Esophagus (tissue), 2 donors: ENCODE measurements at places on chromosomes 7 and 10. TPM values are rescaled to one million over a fixed set of nuclear protein-coding genes. Genes with fewer than 3 reads are reported as not detected.

The FAM25C gene
- not detected for polyA plus RNA-seq

The HDAC9 gene
- 0.69 TPM for polyA plus RNA-seq

The TMEM26 gene
- 0.02 TPM for polyA plus RNA-seq

The SNX8 gene
- 15.6 TPM for polyA plus RNA-seq

The GPER1 gene
- polyA plus RNA-seq, result 1.1 TPM

The GPR15LG gene
- polyA plus RNA-seq, result 273 TPM

The DPYSL4 gene
- 0.26 TPM for polyA plus RNA-seq

The ESYT2 gene
- 25.4 TPM for polyA plus RNA-seq

The RARRES2 gene
- polyA plus RNA-seq, result 22.6 TPM

The VENTX gene
- polyA plus RNA-seq, result 0.12 TPM

The SHTN1 gene
- 6.5 TPM for polyA plus RNA-seq

The FXYD4 gene
- polyA plus RNA-seq, result not detected

The NOD1 gene
- polyA plus RNA-seq, result 6.1 TPM

The AEBP1 gene
- 19.9 TPM for polyA plus RNA-seq

The IFIT1B gene
- polyA plus RNA-seq, result not detected

The ADCY1 gene
- polyA plus RNA-seq, result 0.12 TPM

The HIPK2 gene
- polyA plus RNA-seq, result 4.2 TPM

The CFAP58 gene
- polyA plus RNA-seq, result 0.11 TPM

The CD36 gene
- polyA plus RNA-seq, result 3.6 TPM

The GATA3 gene
- 0.45 TPM for polyA plus RNA-seq

The LRRC17 gene
- polyA plus RNA-seq, result 0.27 TPM

The NME8 gene
- 0.25 TPM for polyA plus RNA-seq

The ARF5 gene
- 230 TPM for polyA plus RNA-seq

The CALHM1 gene
- not detected for polyA plus RNA-seq

The TMEM184A gene
- polyA plus RNA-seq, result 187 TPM

The ARMH3 gene
- 13.1 TPM for polyA plus RNA-seq

The TMEM130 gene
- 0.02 TPM for polyA plus RNA-seq

The ERVW-1 gene
- polyA plus RNA-seq, result not detected

The PAPSS2 gene
- 1.7 TPM for polyA plus RNA-seq

The GDF2 gene
- polyA plus RNA-seq, result not detected

The RASA4B gene
- 4.6 TPM for polyA plus RNA-seq

The OR2A5 gene
- polyA plus RNA-seq, result not detected

The FAM20C gene
- 6.9 TPM for polyA plus RNA-seq

The LIPM gene
- not detected for polyA plus RNA-seq

The AOC1 gene
- 0.75 TPM for polyA plus RNA-seq

The ANTXRL gene
- not detected for polyA plus RNA-seq

The OPALIN gene
- not detected for polyA plus RNA-seq

The TMEM120A gene
- polyA plus RNA-seq, result 43.8 TPM

The SPDYE2 gene
- polyA plus RNA-seq, result not detected

The DNAJC1 gene
- 20.1 TPM for polyA plus RNA-seq

The PSD gene
- 2.1 TPM for polyA plus RNA-seq

The HSPA12A gene
- 1.7 TPM for polyA plus RNA-seq

The GIMAP4 gene
- polyA plus RNA-seq, result 4.6 TPM

The FIGNL1 gene
- polyA plus RNA-seq, result 10.7 TPM

The UCN3 gene
- polyA plus RNA-seq, result not detected

The TMEM229A gene
- polyA plus RNA-seq, result not detected

The AMZ1 gene
- polyA plus RNA-seq, result 0.10 TPM

The UPK3B gene
- polyA plus RNA-seq, result 16.7 TPM

The NKX2-3 gene
- polyA plus RNA-seq, result 0.14 TPM

The C10orf53 gene
- not detected for polyA plus RNA-seq
